Activated CD8-positive, alpha-beta memory T cell treated with anti-CD3 and anti-CD28 coated beads for 1 hour (primary cell): ENCODE measurements at places on chromosomes 7 and 10.

DNA sequence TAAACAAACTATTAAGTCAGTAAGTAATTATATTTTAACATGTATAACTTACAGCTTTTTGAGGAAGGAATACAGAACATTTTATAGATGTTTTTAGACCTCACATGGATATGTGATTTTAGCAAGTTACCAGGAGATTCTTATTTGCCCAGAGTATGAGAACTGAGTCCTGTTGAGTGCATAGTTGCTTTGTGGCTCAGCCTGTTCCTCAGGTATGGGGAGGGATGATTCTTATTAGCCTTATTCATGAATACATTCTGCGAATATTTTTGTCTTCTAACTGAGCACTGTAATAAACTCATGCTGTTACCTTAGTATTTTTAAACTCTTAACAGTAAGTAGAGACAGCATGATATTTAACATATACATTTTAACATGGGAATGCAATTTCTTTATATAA, 17.9 kb downstream of the BTAF1 start:
- DNase-seq: no peak

DNA sequence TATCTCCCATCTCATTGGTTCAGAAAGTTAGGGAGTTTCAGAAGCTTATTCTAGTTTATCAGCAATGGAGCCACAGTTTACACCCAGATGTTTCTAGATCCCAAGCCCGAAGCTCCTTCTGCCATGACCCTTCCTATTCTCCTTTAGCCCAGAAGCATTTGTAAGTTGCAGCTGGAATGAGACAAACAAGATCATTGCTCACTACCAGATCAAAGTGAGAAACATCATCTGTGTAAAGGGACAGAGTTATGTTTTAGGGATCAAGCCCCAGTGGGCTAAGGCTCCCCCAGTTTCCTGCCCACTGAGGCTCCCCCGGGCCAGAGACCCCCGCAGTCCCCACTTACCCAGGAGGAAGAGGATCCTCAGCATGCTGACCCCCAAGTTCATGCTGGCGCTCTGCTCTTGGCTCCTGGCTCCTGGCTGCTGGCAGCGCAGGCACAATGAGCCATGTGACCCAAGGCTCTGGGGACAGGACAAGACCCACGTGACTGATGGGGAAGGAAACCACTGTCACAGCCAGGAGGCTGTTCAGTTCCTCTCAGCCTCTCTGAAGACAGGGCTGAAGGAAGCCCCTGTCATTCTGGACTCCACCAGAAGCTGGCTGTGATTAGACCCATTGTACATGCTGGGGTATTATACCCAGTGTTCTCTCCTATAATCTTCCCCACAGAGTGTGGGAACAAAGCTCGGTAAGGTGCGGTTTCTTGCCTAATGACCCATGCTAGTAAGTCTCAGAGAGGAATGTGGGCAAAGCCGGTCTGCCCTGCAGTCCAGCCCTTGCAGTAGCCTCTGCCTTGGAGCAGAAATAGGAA, at the start of gene TMEM273:
TSS of gene TMEM273 (minus strand) at position 442 of the 812 bp plus-strand sequence. CDS start at position 387, 55 bp downstream.
- DNase-seq: no peak

GRCh38 chr7:120304674-120305073, 31.7 kb downstream of the KCND2 start:
- DNase-seq: no peak

DNA sequence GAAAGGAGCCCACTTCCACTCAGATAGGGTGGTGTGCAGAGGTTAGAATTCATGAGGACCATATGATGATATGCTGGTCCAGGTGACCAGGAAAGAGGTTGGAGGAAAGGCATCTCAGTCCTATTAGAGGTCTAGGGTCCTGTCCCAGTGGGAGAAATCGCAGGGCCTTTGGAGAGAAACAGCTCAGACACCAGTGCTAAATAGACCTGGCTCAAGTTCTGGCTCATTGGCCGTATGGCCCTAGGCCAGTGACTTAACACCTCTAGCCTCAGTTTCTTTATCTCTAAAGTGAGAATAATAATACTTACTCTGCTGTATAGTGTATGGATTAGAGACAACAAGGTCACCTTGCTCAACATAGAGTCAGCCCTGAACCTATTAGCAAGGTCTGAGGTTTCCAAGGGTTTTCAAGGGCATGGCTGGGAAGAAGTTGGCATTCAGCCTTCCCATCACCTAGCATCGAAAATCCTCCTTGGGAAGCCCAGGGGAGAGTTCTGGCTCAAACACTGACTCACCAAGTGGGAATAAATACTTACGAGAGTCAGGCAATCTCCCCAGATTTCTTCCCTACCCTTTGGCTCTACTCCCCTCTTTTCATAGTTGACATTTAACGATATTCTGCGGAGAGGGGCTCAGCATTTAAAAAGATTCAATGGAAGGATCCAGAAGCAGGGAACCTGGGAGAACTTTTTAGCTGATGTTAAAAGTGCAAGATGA, 473.1 kb upstream of the PODXL start:
- no peak for DNase-seq

- DNase-seq: no peak
These were observed 301.9 kb upstream of the TAC1 start for GRCh38 chr7:97430006-97430405.

DNA sequence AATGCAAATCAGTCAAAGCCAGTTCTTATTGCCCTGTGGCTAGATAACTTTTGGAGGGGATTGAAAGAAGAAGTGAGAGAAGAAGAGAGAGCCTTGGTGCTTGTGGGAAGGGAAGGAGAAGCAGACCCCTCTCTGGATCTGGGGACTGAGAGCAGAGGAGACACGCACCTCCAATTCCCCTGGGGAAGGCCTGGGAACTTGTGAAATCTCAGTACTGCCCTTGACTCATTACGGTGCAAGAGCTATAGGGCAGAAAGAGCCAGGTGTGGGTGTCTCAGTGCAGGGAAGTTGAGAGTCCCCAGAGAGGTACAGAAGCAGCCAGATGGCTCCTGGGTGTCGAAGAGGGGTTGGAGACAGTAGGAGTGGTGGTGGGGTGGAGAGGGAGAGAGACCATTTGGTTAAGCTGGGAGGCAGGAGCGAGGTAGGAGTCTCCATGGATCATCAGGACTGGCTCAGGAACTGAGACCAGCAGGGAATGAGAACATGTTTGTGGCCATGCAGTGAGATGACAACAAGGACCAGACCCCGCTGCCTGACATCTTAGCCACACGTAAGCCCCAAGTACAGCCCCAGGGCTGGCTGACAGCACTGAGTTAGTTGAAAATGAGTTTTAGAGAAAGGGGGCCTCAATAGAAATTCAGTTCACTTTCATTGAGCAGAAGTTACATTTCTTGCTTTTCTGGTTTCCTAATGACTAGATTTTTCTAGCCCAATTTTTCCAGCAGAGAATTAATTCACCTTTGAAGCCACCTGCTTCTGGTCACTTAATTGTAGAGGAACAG, 238.2 kb downstream of the BUB3 start:
- DNase-seq: no peak

DNA sequence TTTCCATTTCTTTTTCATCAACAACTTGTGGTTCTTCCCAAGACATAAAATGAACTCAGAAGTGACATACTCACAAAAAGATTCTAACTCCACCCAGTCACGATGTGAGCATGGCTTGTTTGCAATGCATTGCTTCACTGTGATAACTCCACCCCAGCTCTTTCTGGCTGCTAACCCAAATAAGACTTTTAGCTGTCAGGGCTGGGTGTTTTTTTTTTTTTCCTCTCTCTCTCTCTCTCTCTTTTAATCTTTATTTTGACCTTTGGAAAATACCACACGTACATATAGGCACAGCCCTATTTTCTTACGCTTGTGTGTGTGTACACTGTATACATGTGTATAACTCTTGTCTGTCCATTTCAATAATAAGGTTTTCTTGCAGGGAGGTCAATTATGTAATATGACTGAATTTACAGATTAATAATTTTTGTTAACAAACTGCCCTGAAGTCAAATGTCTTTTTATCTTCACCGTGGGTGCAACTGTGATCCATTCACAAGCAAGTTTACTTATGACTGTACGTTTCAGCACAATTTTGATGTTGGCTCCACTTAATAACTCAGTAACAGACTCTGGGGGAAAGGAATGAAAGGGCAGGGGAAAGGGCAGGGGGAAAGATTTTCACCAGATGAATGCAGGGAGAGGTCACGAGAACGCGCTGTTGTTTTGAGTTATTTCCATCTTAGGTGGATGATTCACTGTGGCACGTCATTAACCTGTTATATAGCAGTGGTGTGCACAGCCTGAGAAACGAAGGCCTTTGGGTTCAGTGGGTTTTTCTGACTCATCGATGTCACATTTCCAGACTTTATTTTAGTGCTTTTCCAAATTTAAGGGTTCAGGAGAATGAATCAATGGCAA, 49.1 kb downstream of the APBB1IP start:
- peak; percentile 29 for DNase-seq

- DNase-seq: no peak
These were observed 9.8 kb downstream of the DNAJB12 start for GRCh38 chr10:72344932-72345331.

DNA sequence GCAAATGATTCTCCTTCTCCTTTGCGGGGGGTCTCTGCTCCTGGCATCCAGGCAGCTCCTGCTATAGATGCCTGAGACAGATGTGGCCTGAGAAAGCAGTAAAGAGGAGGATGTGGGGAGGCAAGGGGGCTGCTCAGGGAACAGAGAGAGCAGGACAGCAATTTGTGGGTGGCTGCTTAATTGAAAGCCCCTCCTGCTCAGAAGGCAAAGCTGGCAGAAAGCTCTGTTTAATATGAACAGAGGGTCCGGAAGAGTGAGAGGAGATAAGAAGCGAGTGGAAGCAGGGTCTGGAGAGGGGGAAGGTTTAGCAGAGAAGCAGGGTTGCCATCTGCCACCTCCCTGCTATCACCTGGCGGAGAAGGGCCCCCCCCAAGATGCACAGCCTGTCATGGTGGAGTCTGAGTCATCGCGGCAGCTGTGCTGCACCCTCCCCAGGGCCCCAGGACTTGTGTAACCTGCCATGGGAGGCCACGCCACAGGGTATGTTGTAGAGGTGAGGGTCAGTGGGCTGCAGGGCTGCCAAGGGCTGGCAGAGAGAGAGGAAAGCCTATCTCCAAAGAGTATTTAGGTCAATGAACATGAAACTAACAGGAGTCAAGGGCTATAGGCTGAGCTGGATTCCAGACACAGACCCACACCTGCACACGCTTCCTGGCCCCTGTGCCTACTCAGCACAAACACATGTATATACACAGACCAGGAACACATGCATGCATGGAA, 1109.8 kb upstream of the AUTS2 start:
- DNase-seq: no peak
